ENCODE measurements at places on chromosomes 12 and 14.
A peak's percentile ranks its signal among the peaks of the same experiment; 100 is the strongest.

GRCh38 chr14:88825503-88825902, 1.1 kb downstream of the TTC8 start:
- DNase-seq = no peak

GRCh38 chr12:113138826-113139225, 3.3 kb upstream of the RASAL1 start:
- DNase-seq = peak; percentile 66

GRCh38 chr14:100698066-100698465, 28.6 kb upstream of the DLK1 start:
- no peak for DNase-seq

DNA sequence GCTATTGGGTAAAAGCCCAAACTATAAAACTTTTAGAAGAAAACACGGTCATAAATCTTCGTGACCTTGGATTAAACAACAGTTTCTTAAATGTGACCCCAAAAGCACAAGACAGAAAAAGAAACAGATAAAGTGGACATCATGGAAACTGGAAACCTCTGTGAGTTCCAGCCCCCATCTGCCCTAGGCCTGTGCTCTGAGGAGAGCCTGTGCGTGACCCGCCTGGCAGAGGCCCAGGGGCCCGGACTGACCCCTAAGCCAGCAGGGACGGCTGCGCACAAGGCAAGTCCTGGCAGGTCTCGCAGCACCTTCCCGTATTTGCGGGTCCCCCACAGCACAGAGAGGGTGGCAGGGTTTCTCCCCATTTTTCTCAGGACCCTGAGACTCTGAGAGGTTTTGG, 76.0 kb downstream of the CHGA start:
- no peak for DNase-seq

- no peak for DNase-seq
Observed at GRCh38 chr14:88129306-88130056, 124.5 kb downstream of the GPR65 start.

GRCh38 chr14:90578283-90578985, 181.6 kb downstream of the CALM1 start:
- no peak for DNase-seq

DNA sequence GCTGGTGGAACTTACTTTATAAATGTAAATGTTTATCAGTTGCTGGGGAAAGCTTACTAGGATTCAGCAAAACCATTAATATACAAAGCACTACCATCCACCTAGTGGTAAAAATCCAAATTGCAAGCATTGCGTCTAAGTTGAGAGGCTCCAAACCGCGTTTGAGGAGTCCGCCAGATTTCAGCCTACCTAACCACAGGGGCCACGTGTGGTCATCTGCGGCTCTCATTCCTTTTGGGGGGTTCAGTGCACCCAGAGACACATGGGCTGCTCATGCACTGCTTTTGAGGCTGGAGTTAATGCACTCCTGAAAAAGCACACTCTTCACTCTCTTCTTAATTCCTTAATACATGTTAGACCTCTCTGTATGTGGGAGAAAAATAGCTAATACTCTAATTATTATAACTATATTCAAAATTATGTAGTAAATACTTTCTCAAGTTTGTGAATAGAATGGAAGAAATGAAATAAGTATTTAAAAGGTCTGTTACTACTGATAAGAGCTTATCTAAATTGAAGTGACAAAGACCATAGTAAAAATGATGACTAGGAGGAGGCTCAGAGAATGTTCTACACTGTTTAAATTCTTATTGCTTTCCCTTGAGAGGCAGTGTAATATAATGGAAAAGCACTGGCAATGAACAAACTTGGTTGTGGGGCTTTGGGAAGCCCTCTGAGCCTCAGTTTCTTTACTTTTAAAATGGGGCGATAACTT, 41.4 kb upstream of the MANSC4 start:
- DNase-seq = peak; percentile 91

GRCh38 chr12:50771409-50771808, 7.5 kb downstream of the ATF1 start:
- DNase-seq = no peak

DNA sequence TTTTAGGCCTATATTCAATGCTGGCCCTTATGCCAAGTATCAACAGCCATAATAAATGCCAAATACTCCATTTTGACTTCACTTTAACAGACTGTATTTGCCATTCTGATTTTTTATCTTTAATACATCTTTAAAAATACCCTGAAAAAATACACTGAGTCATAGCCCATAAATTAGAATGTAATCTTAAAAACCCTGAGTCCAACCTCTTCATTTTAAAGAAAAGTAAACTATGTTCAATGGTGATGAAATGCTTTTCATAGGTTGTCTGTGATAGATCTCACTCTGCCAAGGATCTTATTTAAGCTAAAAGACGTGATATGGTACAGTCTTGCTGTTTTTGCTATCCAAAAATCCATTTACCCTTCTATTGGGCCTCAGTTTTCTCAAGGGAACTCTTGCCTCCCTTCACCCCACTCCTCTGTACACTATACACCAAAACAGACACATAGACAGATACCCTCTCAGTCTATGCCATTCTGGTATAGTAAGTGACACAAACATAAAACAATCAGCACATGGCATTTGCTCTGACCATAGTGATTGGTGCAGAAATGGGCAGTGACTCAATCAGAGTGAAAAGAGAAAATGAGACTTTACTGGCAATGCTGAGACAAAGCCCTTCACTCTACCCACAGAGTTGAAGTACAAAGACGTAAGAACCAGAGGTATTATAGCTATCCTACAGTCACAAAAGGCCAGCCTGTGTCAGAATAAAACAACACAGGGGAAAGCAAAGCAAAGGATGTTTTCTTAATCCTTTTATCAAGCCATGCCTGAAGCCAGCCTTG, 49.1 kb downstream of the BTG1 start:
- DNase-seq = no peak

- no peak for DNase-seq
Observed at GRCh38 chr14:55301437-55302121, 30.4 kb downstream of the FBXO34 start.

DNA sequence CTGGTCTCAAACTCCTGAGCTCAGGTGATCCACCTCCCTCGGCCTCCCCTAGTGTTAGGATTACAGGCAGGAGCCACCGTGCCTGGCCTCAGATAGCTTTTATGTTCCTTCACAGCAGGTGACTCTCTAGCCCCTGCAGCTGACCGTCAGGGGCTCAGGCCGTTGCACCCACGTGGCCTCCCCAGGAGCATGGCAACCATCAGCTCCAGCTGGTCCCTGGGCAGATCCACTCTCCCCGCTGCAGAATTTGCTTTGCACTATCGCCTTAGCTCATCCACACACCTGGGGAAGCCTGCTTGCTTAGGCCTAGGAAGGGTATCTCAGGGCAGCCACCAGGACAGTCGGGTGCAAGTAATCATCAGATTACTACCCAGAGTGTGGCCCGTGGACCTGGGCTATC, 62.6 kb downstream of the TSPAN9 start:
- DNase-seq = no peak

- DNase-seq = no peak
Observed at GRCh38 chr14:68894802-68895703, 84.0 kb downstream of the ACTN1 start.

GRCh38 chr12:11508699-11509098, 113.3 kb upstream of the PRB2 start:
- no peak for DNase-seq

GRCh38 chr14:89827265-89827664, 127.3 kb downstream of the EFCAB11 start:
- no peak for DNase-seq

GRCh38 chr12:19129486-19130223, at the start of gene PLEKHA5:
Gene PLEKHA5 (plus strand): TSS chr12:19129733. CDS start chr12:19129800, 67 bp downstream.
- DNase-seq = peak; percentile 63

DNA sequence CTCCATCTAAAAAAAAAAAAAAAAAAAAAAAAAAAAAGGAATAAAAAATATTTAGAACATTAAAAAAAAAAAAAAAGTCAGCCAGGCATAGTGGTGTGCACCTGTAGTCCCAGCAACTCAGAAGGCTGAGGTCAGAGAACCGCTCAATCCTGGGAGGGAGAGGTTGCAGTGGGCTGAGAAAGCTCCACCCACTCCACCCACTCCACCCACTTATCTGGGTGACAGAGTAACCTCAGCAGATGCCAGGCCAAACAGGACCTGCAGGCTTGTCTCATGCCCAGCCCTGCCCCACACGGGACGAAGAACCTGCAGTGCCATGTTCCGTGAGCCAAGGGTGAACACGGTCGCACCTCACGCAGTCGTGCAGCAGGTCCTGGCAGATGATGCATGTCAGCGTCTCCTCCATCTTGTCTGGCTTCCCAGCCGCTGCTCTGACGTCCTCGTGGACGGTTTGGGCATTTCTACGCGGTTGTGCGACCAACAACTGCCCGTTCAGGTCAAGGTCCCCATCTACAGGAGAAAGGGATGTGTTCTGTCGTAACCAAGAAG, 28.6 kb downstream of the CHFR start:
- no peak for DNase-seq

DNA sequence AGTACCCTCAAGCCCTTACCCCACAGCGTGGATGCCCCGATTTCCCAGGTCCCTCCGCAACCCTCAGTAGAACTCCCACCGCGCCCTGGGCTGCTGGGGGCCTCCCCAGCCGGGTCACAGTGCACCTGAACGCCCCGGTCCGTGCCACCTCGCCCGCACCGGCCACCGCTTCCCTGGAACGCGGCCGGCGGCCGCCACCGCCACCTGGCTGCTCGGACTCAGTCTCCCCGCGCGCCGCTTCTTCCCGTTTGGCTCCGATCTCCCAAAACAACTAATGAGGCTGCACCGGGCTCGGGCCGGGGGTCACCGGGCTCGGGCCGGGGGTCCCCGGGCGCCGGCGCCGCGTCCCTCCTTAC, 1.0 kb downstream of the ITPK1 start:
- no peak for DNase-seq

GRCh38 chr14:60647081-60647836, 2.0 kb downstream of the SIX1 start:
- DNase-seq = peak; percentile 51

GRCh38 chr12:92756898-92757596, 54.3 kb downstream of the PLEKHG7 start:
- DNase-seq = no peak

- DNase-seq = peak; percentile 78
Observed at GRCh38 chr14:53956427-53957201, at the start of gene BMP4. Gene BMP4 (minus strand): TSS chr14:53956825. CDS start chr14:53952222, 4,603 bp downstream.

DNA sequence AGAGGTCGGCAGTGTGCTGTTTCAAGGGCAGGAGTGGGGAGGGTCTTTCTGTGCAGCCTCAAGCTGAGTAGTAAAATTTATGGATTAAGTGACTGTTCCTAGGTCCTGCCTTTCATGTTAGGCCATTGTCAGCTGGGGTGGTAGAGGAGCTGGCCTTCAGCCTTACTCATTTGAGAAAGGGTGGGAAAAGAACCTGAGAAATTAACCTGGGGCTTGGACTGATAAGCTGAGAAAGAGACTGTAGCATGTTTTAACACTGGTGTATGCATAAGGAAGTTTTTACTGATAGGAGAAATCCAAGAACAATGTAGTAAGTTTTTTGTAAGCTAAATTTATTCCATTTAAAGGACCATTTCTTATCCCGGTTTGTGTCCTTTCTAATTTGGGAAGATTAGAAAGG, 20.7 kb downstream of the IFT43 start:
- no peak for DNase-seq

- no peak for DNase-seq
Observed at GRCh38 chr14:40623643-40624042, 983.0 kb upstream of the LRFN5 start.

DNA sequence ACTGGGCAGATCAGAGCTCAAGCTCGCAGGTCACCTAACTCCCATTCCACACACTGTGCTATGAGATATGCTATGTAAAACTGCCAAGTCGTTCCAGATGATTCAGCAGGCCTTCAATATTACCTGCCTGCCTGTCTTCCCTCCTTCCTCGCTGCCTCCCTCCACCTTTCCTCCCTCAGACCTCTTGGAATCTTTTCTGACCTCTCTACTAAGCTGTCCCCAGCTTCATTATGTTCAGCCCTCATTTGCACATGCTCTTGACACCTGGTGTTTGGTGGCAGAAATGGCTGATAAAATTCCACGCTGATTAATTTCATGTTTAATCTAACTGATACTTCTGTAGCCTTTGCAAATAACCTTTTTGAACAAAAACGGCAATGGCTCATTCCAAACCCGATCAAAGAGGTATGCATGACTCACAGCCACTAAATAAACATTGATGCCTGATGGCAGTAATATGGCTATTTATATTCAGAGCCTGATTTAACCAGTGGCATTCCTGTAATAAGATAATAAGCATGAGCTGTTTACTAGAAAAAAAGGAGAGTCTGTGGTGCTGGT, 130.8 kb upstream of the EGLN3 start:
- no peak for DNase-seq

DNA sequence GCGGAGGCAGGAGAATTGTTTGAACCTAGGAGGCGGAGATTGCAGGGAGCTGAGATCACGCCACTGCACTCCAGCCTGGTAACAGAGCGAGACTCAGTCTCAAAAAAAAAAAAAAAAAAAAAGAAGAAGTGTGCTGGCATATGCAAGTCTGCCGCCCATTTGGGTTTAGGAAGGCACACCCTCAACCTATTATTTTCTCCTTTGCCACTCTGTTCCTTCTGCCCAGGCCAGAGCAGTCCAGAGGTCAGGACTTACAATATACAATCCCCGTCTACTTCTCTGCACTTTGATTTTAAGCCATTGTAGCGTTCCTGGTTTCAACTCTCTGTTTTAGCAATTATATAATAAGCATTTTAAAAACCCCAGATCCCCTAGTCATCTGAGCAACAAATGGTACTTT, 39.8 kb downstream of the CATSPERB start:
- DNase-seq = no peak

DNA sequence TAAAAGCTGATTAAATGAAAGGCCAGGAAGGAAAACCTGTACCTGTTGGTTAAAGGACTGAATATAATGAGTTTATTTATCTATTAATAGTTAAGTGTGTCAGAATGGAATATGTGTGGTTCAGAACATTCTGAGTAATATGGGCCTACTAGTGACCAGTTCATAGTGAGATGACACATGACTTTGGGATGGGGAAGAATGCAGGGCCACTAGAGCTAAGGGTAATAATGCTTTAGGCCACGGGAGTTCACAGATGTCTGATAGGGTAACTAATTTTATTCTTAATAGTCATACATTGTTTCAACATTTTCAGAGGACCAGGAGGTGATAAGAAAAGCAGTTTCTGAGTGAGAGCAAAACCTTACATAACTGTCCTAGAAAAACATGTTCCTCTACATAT, 247.8 kb upstream of the OR4E1 start:
- no peak for DNase-seq

- no peak for DNase-seq
Observed at GRCh38 chr12:123058980-123059379, 78.5 kb downstream of the ARL6IP4 start.

DNA sequence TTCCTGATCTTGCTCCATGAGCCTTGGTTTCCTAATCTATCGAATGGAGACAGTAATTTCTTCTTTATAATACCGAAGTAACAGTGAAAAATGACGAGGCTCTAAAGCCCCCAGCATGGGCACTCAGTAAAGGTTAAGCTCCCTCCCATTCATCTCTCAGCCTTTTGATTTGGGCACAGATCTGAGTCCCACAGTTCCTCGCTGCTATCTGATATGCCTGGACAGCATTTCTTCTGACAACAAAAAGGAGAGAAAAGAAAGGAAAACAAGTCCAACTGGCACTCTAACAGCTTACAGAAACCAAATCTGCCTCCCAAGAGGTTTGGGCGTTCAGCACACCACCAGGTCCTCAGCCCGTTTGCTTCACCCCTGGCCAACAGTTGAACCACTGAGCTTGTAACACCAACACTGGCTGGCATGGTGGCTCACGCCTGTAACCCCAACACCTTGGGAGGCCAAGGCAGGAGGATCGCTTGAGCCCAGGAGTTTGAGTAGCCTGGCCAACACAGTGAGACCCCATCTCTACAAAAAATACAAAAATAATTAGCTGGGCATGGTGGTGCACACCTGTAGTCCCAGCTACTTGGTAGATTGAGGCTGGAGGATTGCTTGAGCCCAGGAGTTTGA, 19.5 kb downstream of the CCDC88C start:
- no peak for DNase-seq

- no peak for DNase-seq
Observed at GRCh38 chr12:19093218-19093617, 36.3 kb upstream of the PLEKHA5 start.

Measured in left kidney (tissue), 8 donors.